ENCODE measurements at places on chromosomes 4 and X.

DNA sequence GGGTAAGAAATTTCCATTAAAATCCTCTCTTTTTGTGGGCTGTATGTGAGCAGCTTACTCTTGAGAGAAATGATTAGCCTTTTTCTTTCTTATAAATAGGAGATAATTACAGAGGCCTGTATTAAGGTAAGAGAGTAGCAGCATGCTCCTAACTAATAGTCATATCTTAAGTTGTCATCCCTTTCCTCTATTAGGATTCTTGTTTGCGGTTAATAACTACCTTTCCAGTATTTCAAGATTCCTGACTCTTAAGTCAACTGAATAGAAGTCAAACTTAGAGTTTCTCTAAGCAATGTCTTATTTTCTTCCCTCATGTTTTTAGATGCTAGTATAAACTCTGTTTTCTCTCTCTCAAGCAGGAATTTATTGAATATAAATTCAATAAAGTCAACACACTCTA, 139.9 kb upstream of the GPRIN3 start:
- no peak for DNase-seq

- DNase-seq = no peak
These were observed at the start of gene FRAS1 for GRCh38 chr4:78057135-78057599. Gene FRAS1, plus strand, starts transcription at chr4:78057323. Its CDS starts 687 bp downstream, at chr4:78058010.

GRCh38 chr4:14918336-14918735, 83.9 kb upstream of the CPEB2 start:
- no peak for DNase-seq

DNA sequence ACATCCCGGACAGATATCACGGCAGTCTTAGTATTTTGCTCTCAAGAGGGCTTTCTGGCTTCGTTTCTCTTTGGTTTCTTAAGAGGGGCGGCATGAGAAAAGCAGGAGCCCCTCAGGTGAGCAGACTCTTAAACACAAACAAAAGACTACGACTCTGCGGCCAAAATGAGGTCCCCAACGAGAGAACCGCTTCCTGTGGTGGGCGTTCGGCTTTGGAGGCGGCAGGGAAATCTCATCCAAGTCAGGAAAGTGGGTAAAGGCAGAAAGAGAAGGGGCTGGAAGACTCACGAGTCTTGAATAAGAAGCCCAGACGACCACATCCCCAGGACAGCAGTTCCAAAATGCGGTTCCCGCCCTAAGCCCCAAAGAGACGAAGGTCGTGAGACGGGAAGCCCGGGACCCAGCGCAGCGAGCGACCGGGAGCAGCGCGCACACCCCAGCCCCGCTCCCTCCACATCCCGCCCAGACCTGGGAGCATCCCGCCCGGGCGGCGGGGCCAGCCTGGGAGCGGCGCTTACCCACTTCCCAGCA, 409 bp downstream of the UGDH start:
- peak; percentile 5 for DNase-seq

DNA sequence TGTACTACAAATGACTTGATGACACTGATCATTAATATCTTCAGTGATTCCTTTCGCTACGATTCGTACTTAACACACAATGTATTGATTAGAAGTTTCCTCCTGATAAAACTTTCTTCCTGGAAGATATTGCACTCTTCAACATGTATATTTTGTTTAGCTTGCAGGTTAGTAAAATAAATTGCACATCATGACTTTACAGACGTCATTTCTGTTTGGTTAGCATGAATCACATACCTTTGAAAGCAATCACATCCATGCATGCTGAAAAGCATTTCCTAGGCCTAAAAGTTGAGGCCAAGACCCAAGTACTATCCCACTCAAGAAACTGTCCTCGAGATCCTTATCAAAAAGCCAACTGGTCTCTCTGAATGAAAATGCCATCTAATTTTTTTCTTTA, 1841.0 kb upstream of the PCDH7 start:
- DNase-seq = no peak

GRCh38 chr4:13539619-13540445, 4.5 kb downstream of the NKX3-2 start:
- no peak for DNase-seq

Data from stimulated activated CD4-positive, alpha-beta T cell treated with anti-CD3 and anti-CD28 coated beads, Interleukin-12 subunit alpha, Interleukin-12 subunit beta, amount 100 ng/mL, for 24 hours (primary cell).